ENCODE measurements at places on chromosomes 4 and X.

- no peak for DNase-seq
Measured at GRCh38 chr4:163562496-163562895, 68.0 kb downstream of the TMA16 start.

GRCh38 chrX:100379388-100379986, 30.6 kb downstream of the PCDH19 start:
- peak; percentile 18 for DNase-seq

DNA sequence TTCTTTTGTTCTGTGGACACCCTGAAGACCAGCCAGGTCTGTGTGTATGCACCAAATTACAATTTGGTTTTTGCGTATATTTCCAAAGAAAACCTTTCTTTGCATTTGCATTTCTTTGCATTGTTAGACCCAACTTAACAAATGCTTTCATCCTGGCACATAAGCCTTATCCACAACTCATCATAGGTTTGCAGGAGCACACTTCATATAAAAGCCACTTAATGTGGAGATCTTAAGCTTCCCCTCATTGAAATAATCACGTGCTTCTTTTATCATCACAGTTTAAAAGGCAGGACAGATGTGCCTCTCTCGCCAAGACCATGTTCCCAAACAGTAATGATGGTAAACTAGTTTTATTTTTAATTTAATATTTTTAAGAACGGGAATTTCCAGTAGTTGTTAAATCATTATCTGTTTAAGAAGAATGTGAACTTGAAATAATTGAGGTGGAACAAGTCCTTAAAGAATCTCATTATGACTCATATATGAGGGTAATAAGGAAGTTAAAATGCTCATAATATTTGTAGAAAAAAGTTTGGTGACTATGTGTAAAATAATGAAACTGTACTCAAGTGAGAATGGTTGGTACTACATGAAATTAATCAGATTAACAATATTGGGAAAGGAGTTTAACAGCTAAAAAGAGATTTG, 65.5 kb downstream of the GLRA3 start:
- no peak for DNase-seq

DNA sequence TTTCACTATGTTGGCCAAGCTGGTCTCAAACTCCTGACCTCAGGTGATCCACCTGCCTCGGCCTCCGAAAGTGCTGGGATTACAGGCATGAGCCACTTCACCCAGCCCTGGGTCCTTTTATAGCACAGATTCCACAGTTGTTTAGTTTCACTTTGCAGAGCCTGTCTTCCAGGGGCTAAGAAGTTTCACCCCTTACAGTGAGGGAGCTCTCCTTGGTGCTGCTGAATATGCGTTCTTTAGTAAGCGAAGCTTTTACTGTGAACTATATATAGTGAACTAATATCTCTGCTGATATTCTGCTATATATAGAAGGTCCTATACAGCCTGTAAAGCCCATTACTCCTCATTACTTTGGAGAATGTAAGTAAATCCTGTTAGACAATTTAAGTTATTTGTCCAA, 4.2 kb downstream of the TCEAL6 start:
- DNase-seq: no peak

GRCh38 chrX:108219949-108220601, 128.5 kb downstream of the ATG4A start:
- no peak for DNase-seq

- DNase-seq: no peak
Measured at GRCh38 chr4:54378461-54378860, 149.4 kb downstream of the PDGFRA start.

DNA sequence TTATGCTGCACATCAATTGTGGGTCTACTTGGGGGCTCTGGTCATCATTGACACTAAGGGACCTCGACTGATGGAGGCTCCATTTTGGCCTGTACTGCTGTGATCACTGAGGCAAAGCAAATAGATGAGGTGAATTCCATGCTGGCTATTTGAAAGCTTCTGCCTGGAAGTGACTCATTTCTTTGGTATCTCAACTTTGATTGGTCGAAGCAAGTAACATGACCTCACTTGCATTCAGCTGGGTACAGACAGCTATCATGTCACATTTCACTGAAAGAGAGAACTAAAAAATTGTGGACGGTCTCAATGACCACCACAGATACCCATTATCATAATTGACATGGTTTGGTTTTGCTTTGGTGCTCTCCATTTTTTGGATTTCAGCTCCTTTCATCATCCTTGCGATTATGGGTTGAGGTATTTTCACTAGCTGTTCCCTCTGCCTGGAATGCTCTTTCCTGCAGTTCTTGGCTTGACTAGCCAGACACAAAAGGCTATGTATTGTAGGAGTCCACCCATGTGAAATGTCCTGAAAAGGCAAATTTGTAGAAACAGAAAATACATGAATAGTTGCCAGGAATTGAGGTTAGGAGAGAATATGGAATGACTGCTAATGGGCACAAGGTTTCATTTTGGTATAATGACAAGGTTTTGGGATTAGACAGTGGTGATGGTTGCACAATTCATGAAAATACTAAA, 369.2 kb upstream of the LCORL start:
- no peak for DNase-seq

GRCh38 chr4:24026596-24026995, 136.7 kb upstream of the PPARGC1A start:
- no peak for DNase-seq

DNA sequence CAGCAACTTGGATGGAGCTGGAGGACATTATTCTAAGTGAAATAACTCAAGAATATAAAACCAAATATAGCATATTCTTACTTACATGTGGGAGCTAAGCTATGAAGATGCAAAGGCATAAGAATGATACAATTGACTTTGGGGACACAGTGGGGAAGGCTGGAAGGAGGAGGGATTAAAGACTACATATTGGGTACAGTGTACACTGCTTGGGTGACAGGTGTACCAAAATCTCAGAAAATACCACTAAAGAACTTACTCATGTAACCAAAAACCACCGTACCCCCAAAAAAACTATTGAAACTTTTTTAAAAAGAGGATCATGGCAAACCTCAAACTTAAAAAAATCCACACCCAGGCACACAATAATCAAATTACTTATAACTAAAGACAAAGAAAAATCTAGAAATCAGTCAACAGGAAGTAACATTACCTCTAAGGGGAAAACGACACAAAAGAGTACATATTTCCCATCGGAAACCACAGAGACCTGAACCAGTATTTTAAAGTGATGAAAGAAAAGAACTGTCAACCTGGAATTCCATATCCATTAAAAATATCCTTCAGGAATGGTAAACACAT, 241.8 kb downstream of the PRDM5 start:
- DNase-seq: no peak

DNA sequence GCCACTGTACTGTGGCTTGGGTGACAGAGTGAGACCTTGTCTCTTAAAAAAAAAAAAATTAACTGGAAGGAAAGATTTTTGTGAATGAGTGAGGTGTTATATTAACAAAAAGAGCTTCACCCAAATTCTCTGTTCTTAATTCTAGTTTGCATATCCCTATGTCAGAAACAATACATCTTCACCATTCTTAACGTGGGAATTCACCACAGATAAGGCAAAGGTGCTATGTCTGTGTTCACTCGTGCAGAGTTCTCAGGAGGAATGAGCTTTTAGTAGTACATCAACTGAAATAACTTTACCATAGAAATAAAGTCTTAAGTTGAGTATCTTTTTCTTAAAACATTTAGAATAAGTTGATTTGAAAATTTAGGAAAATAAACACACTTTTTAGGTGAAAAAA, 135.1 kb downstream of the RAPGEF2 start:
- DNase-seq: no peak

GRCh38 chr4:36111172-36111571, 133.1 kb downstream of the ARAP2 start:
- no peak for DNase-seq

GRCh38 chr4:101977076-101977475, 186.5 kb downstream of the BANK1 start:
- no peak for DNase-seq

DNA sequence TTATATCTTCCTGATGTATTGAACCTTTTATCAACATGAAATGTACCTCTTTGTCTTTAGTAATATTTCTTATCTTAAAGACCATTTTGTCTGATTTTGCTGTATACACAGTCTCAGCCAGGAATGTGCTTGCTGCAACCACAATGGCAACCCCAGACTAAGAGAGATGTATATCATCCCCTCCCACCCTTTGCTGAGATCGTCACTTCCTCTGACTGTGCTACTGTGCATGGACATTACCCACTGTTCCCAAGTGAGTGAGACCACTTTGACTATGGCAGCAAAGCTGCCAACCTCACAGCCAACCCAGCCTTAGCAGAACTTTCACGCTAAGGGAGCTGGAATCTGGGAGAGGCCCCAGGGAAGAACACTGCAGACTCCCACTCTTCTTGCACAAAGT, 46.0 kb downstream of the EIF2S3 start:
- no peak for DNase-seq

DNA sequence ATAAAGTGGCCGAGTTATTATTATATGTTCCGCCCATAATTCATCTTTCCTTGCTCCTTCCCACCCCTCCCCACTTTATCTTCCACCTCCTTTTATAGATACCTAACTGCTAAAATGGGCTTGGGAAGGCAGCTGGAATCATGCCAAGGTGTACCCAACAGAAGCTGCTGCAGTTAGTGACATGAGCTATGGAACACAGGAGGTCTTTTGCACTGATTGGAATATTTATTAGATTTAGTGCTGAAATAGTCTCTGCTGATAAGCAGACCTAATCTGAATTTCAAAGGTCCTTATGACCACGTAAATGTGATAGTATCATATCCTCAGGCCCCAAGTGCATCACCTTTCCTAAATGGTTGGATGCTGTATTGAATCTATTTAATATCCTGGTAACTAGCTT, 64.9 kb downstream of the HMGB2 start:
- DNase-seq: no peak

GRCh38 chrX:101206471-101206870, 13.1 kb upstream of the DRP2 start:
- peak; percentile 28 for DNase-seq

DNA sequence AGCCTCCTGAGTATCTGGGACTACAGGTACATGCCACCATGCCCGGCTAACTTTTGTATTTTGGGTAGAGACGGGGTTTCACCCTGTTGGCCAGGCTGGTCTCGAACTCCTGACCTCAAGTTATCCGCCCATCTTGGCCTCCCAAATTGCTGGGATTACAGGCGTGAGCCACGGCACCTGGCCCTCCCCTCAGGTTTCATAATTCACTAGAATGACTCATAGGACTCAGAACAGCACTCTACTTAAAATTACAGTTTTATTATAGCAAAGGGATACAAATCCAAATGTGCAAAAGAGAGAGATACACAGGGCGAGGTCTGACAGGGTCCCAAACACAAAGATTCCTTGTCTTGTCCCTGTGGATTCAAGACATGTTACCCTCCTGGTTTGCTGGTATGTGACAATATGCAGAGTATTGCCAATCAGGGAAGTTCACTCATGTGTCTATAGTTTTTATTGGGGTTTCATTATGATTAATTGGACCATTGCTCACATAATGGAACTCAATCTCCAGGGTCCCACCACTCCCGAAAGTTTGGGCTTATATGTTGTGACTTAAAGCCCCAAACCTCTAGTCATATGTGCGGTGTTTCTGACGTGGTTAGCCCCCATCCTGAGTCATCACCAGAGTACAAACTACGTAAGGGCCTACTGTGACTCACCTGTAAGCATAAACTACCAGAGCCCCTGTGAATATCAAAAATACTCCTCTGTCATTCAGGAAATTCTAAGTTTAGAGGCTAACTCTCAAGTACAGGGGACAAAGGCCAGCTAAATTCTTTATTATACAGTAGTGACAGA, 5.2 kb downstream of the YIPF6 start:
- no peak for DNase-seq

- DNase-seq: no peak
Measured at GRCh38 chr4:143411527-143412419, 75.1 kb downstream of the GAB1 start.

DNA sequence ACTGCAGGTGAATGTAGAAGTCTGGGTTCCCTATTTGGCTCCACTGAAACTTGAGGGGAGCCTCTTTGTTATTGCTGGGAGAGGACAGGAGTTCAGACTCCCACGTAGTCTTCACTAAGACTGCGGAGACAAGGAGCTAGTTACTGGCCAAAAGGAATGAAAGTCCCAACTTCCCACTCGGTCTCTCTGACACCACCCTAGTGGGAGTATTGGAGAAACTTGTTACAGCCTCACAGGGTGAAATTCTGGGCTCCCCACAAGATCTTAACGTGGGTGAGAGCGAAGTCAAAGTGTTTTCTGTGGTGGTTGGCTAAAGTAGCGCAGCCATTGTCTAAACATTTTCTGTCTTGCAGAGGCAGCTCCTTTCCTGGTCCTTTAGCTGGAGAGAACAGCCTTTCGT, 13.5 kb downstream of the MYOZ2 start:
- no peak for DNase-seq

DNA sequence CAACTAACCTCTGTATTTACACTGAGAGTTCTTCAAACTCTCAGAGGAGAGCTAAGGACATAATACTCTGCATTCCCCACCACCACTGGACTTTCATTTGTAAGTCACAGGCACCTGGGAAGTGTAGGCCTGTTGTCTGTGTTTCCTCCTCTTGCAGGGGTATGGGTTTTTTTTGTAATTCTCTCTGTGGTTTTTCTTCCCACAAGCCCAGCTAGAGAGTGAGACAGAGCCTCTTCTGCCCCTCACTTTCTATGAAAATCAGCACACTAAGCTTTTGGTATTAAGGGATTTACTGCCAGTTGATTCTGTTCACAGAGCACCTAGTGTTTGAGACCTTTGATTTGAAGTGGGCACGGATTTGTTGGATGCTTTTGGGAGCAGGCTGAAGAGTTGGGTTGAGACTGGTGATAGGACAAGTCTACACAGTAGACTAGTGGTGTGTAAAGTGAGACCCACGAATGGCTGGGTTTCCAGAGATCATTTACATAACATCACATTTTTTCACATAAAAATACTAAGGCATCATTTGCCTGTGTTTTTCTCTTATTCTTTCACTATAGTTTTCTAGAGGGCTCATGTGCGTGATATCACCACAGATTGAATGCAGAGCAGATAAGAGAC, 28.9 kb upstream of the WDR17 start:
- DNase-seq: no peak

DNA sequence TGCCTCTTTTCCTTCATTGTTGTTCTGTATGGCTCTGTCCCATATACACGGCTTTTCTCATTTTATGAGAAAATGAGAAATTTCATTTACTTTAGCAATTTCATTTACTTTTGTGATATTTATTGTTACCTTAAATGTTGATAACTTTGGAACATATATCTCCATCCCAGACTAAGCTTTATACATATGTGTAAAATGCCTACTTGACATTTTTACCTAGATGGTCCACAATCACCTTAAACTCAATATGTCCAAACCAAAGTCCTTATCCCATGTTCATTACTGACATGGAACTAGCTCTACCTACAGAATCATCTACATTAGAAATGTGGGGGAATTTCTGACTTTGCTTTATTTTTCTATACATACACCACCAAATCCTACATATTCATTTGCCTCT, 590.5 kb upstream of the CT83 start:
- no peak for DNase-seq

- peak; percentile 15 for DNase-seq
Measured at GRCh38 chr4:102825261-102826091, 1.9 kb downstream of the UBE2D3 start.

- DNase-seq: no peak
Measured at GRCh38 chrX:37875675-37876074, 28.3 kb upstream of the DYNLT3 start.

Measured in H7 (cell line).